Activated T-helper 17 cell treated with anti-CD3 and anti-CD28 coated beads, Interleukin-2, amount 50 U/mL, for 72 hours (primary cell): ENCODE measurements at places on chromosomes 6 and 20.

- ATAC-seq: no peak
Measured at GRCh38 chr6:161017766-161018564, 26.4 kb downstream of the MAP3K4 start.

DNA sequence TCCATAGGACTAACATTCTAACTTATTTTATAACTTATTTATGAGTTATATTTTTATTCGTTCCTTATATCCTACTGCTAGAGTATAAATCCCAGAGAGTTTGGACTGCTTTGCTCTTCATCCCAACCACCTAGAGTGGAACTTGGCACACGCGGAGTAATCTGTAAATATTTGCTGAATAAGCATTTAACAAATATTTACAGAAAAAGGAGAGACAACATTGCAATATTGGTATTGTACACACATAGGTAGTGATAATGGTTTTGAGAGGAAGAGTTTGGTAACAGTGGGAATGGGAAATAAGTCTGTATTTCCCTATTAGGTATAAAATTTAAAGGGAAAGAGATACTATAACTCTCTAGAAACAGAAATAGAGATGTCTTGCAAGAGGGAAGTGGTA is 634.8 kb upstream of the CITED2 start:
- ATAC-seq: no peak

- no peak for ATAC-seq
Measured at GRCh38 chr6:30997301-30997700, 13.0 kb upstream of the MUC22 start.

DNA sequence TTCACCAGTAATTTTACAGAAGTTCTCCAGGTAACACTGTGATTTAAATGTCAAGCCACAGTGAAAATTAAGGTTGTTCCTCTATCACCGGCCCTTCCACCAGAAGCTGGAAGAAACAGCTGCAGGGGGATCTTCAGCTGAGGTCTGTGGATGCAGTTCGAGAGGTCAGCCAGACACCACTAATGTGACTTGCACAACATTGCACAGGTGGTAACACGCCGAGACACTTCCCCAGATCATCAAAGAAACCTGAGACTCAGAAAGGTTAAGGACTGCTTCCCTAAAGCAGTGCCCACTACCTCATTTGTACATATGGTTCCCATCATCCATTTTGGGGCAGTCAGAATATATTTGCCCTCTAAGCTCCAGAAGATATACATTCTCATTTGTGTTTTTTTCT is 8.1 kb upstream of the SERPINB9 start:
- no peak for ATAC-seq

- ATAC-seq: no peak
Measured at GRCh38 chr6:2909718-2910117, 6.6 kb upstream of the SERPINB9 start.

DNA sequence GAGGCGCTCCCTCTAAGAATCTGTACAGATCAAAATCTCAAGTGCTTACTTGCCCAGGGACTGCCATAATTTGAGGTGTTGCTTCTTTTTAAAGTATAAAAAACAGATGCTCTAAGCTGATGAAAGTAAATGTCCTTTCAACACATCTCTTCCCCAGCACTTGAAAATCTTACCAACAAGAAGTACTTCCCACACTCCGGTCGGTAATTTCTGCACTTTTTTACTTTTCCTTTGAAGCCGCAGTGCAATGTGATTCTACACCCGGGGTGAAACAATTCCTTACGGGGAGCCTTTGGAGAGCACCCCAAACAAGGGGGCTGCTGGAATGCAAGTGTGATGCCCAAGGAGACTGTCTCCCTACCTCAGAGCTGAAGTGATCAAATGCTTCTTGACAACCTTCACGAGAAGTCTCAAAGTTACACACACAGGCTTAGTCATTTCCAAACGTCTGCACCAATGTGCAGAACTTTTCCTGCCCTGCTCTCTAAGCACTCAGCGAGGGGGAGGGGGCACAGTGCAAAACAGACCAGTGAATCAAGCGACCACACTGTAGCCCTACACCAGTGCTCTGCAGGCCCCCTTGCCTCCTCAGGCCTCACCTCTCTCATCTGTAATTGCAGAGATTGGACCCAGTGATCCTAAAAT is 56.7 kb downstream of the ATXN1 start:
- peak; percentile 80 for ATAC-seq

GRCh38 chr6:73774311-73774774 is 78.3 kb downstream of the CD109 start:
- ATAC-seq: no peak

DNA sequence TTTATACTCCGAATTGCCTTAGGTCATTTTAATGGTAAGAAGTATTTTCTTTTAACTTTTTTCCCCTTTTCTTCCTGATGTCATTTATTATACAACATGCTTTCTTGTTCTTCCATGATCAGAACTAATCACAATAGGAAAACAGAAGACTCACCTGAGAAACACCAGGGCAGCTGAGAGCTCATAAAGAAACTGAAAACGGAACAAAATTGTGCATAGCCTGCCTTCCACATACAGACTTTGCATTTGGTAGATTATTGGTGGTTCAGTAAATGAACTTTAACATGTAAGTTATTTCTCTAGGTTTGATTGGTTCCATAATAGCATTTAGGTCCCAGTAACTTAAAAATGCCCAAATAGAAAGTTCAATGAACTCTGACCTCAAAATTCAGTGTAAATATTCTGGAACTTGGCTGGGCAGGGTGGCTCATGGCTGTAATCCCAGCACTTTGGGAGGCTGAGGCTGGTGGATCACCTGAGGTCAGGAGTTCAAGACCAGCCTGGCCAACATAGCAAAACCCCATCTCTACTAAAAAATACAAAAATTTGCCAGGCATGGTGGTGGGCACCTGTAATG is 161.1 kb upstream of the DTNBP1 start:
- ATAC-seq: no peak

GRCh38 chr6:43847741-43848630 is 78.0 kb downstream of the VEGFA start:
- ATAC-seq: no peak

DNA sequence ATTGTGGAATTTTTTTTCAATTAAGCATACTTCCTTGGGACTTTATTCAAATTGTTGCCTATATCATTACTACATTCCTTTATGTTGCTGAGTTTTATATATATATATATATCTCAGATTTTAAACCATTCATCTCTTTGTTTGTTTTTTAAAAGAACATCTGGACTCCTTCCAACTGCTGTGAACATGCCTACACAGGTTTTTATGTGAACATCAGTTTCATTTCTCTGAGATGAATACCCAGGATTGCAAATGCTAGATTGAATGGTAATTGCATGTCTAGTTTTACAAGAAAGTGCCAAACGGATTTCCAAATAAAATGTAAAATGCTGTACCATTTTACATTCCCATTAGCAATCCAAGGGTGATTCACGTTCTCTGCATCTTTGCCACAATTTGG is 1289.3 kb downstream of the HACE1 start:
- ATAC-seq: no peak

DNA sequence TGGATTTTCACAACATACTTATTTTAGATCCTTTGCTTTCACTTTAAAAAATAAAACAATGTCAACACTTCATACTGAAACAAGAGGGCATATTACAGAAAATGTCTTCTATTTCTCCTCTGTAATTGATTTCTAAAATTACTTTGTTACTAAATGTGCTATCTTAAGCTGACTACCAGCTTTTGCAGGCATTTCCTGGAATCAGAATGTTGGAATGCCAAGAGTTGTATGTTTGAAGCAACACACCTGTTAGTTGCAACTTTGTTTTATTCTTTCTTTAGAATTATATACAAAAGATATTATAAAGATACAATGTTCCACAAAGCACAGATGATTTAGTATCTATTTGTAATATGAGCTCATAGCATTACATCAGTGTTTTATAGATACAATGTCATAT is 62.5 kb upstream of the TMEM170B start:
- ATAC-seq: no peak

- no peak for ATAC-seq
Measured at GRCh38 chr20:36084356-36084755, 70.2 kb upstream of the EPB41L1 start.

- no peak for ATAC-seq
Measured at GRCh38 chr20:63456429-63457284, 15.8 kb downstream of the KCNQ2 start.

DNA sequence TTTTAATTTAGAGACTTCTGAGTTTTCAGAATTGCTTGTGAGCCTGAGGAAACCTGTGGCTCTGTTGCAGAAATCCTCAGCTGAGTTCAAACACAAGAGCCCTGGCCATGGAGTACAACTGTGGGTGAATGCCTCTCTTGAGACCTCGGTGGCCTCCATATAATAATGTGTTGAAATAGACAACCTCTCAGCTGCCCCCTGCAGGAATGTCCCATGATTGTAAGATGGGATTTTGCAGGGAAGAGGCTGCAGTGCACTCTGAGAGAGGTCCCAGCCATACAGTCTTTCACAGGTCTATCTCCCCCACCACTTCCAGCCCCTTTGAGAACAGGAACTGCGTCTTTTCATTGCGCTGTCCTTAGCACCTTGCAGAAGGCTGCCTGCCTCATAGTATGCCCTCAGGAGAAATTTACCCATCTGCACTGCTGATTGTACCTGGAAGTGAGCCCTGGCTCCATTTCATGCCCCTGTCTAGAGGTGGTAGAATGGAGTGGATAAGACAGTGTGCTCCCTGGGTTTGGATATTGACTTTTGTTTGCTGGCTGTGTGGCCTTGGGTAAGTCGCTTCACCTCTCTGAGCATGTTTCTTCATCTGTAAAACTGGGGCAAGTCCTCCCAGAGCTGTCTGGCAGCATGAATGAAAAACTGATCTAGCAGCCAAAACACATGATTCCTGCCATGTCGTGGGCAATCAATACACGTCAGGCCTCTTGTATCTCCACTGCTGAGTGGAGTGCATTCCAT is 16.8 kb upstream of the CDH22 start:
- no peak for ATAC-seq

DNA sequence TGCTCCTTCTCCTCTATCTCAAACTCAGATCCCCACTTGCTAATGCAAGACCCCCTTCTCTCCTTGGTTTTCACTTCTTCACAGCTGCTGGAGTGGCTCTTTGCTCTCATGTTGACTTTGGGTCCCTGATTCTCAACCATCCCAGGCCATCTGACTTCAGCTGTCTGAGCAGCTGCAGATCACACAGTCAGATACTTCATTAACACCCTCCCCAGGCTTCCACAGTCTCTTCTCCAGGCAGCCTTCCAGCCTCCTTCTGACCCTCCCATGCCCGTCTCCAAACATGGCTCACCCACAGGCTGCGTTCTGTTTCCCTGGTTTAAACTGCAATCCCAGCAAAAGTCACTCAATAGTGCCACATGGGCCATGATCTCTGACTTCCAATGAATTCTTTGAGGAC is 65.4 kb downstream of the HIVEP2 start:
- ATAC-seq: no peak

GRCh38 chr6:42787063-42787472 is 5.2 kb downstream of the BICRAL start:
- ATAC-seq: no peak
